ENCODE measurements at places on chromosomes 13 and 19.

DNA sequence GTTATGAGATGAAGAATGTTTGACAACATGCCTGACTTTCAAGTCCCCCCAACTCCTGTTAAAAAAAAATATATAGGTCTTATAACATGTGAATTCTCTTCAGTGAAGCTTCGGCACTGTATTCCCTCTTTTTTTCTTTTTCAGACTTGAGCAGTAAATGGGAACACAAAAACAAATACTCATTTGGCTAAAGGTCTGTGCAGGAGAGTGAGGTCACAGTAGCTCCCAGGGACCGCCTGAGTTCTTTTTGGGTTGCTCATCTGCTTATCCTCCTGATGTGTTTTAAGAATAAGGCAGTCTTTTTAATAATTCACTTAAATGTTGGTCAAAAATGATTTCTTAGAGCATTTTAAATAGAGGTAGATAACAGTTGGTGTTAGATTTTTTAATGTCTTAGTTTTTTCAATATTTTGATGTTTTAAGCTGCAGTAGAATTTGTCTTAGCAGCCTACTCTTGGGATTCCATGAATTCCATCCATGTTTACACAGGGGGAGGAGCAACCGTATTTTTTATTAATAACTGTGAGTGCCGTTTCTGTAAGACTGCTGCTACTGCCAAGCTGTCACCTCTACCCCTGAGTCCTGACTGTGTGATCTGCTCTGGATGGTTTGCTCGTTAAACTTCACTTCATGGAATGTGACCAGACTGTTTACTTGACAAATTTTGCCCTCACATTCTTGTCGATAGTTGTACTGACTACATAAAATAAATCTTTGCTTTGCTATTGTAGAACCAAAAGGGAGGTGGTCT, 14.9 kb downstream of the HNRNPM start:
- no peak for DNase-seq

GRCh38 chr13:31767175-31767900, 28.0 kb downstream of the RXFP2 start:
- no peak for DNase-seq

DNA sequence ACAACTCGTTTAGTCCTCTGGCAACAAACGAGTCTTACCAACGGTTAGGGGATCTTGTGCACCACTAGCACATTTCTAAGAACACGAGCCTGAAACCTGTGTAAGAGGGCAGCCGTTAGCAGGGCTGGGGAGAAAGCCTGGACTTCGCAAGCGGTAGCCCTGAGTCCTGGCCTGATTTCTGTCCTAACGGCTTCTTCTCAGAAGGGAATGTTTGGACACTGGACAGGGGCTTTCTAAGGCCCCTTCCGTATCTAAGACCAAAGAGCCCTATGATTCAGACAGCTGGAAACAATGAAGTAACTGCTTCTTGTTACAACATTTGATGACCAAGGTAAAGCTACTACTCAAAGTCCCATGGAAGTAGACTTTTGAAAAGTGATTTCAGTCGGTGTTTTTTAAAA, 2.2 kb downstream of the ANKRD10 start:
- no peak for DNase-seq

DNA sequence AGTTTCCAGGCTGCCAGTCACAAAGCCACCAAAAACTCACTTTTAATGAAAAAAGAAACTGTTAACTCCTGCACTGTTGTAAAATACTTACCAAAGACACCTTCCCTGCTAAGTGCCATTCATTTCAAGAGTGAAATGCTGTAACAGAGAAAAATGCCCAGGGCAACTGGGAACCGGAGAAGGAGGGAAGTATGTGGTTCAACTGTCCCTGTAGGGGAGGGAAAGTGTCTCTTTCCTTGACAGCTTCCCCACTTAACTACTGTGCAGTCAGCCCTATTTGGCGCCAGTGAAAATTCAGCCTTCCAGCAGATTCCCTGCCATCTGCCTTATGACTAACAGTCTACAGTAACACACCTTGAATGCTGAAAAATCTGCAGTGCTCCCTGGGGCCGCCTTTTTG, 789.0 kb downstream of the DIAPH3 start:
- DNase-seq: no peak

GRCh38 chr19:6794686-6795431, 22.4 kb downstream of the VAV1 start:
- no peak for DNase-seq

Data from posterior vena cava (tissue), 2 donors.